ENCODE measurements at places on chromosomes 2 and 18.

GRCh38 chr2:192735447-192735846 is 540.7 kb upstream of the TMEFF2 start:
- no peak for DNase-seq

GRCh38 chr2:18384242-18384641 is 176.2 kb downstream of the RDH14 start:
- DNase-seq: no peak

GRCh38 chr2:172512810-172513523 is 42.9 kb upstream of the PDK1 start:
- no peak for DNase-seq

- no peak for DNase-seq
These were observed 5.0 kb downstream of the HPCAL1 start for GRCh38 chr2:10307561-10308156.

GRCh38 chr2:238507836-238508235 is 81.1 kb downstream of the ASB1 start:
- DNase-seq: no peak

DNA sequence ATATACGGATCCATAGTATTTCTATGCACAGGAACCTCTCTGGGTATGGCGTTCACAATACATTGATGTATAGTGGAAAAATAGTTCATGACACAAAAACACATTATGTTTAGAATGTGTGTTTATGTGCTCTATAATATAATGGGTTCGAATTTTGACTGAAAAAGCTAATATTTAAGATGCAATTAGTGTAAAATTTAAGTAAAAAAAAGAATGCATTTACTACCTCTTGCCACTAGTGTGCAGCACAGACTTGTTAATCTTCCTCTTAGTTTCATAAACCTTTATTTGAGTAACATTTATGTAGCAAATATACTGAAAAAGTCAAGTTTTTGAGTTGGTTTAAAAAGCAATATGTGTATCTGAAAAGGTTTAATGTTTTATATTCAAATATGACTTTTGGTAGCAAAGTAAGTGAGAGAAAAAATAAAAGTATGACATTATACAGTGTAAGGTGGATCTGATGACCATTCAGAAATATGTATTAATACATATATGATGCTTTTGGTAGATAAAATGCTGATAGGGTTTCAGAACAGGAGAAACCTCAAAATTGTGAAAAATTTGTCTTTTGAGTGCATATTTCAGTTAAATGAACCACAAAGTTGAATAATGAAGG is 49.4 kb downstream of the CCDC102B start:
- DNase-seq: peak; percentile 37

DNA sequence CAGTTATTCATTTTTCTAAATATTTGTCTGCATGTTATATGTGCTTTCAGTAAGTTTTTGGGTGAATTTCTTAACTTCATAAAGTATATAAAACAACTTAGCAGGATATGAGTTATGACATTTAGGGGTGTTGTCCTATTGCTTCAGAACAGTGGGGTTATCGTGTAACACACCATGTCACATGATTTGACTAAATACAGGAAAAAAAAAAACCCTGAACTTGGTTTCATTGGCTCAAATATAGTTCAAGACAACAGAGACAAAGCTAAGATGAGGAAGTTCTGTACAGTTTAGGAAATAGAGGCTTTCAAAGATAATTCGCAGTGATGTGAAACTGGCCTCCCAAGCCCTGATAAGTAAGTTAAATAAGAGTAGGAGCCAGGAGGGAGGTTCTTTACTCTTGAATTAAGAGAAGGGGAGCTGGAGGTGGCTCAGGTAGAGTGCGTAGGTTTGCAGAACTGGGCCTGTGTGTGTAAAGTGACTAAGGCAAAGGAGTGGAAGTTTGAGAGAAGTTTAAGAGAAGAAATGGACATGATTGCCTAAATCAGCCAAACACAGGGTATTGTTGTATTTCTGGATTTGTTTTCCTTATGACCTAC is 53.9 kb downstream of the LIMS1 start:
- DNase-seq: peak; percentile 46

All from fibroblast of skin of back (primary cell).